ENCODE measurements at places on chromosomes 11 and 22.

DNA sequence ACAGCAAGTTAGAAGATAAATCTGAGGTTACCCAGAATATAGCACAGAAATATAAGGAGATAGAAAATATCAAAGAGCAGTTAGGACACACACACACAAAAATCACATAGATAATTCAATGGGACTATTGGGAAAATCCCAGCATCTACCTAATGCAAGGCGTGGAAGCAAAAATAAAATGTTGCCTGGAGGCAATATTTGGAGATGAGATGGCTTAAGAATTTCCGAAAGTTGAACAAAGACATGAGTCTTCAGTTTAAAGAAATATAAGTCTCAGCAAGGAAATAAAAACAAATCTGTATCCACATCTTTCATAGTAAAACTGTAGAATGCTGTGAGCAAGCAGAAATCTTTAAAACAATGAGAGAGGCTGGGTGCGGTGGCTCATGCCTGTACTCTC lies 29.5 kb upstream of the ACR start:
- no peak for DNase-seq

DNA sequence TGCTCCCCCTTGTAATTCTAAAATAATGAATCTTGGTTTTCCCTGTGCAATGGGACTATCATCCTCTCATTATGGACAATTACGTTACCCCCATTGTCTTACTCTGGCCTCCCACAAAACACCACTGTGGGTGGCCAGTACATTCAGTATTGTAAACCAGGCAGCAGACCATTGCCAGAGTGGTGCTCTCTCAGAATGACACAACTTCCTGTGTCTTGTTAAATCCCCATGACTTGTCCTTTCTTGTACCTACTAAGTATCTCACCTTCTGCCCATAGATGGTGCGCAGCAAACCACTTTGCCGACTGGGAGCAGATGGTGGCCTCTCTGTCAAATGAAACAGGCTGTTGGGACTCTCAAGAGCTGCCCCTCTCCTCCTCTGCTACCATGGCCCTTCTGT lies 287.1 kb upstream of the RAG2 start:
- DNase-seq = no peak

- no peak for DNase-seq
Observed at GRCh38 chr11:94472916-94473799, 20.5 kb downstream of the MRE11 start.

DNA sequence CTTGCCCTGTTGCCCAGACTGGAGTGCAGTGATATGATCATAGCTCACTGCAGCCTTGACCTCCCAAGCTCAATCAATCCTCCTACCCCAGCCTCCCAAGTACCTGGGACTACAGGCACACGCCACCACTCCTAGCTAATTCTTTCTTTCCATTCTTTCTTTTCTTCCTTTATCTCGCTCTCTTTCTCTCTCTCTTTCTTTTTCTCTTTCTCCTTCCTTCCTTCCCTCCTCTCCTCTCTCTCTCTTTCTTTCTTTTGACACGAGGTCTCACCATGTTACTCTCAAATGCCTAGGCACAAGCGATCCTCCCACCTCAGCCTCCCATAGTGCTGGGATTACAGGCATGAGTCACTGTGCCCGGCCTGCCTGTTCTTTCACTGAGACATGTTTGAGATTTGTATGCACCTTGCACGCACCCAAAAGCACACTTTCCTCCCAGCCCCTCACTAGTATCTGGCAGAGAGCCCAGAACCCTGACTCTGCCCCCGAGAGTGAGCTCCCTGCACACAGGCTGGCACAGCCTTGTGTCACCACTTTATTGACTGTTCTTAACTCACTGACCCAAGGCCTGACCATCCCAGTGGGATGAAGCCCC lies 56.8 kb downstream of the CD6 start:
- DNase-seq = peak; percentile 78

DNA sequence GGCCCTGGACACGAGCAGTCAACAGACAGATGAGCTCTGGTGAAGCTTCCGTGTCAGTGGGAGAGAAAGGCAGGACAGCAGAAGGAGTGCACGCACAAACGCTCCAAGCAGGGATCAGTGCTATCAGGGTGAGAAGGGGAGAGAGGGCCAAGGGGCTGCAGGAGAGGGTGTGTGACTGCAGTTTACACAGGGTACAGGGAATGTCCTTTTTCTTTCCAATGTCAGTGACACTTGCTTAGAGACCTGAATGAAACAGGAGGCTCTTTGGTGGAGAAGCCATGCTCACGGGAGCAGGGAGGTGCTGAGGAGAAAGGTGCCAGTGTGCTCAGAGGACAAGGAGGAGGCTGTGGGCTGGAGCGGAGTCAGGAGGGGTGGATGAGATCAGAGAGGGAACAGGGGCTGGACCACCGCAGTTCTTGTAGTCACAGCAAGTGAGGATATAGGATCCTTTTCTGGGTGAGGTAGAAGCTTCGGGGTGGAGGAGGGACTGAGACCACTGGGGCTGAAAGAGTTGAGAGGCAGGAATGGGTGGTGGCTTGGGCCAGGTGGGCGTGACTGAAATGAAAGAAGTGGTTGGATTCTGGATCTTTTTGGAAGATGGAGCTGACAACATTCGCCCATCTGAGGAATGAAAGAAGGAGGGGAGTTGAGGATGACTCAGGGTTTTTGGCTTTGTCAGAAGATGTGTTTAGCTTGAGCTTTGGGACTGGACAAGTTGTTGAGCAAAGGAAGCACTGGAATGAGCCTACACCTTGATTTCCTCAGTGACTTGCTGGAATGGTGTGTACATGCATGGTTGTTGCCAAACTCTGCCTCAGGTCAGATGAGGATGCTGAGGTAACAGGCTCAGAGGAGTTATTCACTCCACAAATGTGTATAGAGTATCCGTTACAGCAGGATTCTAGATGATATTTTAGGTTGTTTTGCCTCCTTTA lies 87.9 kb downstream of the ADAMTS15 start:
- DNase-seq = no peak

- DNase-seq = no peak
Observed at GRCh38 chr11:44008698-44009097, 39.1 kb upstream of the ACCSL start.

- DNase-seq = no peak
Observed at GRCh38 chr11:23585416-23586104, 725.3 kb upstream of the CCDC179 start.

GRCh38 chr11:35274909-35275785 lies 136.2 kb downstream of the CD44 start:
- DNase-seq = no peak

- no peak for DNase-seq
Observed at GRCh38 chr22:41347066-41347859, 34.5 kb upstream of the TEF start.

DNA sequence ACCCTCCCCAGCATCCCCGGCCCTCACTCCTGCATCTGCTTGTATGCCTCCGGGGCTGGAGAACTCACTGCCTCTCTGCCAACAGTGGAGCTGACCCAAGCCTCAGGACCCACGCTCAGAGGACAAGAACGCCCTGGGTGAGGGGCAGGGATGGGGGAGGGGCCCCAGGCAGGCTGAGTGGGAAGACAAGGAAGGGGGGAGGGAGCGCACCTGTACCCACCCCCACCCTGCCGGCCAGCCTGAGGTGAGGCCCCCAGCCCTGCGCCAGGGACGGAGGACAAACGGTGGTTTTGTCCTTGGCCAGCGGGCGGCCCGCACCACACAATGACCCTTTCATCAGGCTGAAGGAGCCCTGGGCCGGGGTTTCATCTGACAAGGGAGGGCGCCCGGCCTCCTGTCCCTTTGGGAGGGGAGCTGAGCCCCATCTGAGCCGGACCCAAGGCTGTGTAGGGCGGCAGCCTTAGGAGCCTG lies 10.0 kb downstream of the WNT7B start:
- DNase-seq = no peak

DNA sequence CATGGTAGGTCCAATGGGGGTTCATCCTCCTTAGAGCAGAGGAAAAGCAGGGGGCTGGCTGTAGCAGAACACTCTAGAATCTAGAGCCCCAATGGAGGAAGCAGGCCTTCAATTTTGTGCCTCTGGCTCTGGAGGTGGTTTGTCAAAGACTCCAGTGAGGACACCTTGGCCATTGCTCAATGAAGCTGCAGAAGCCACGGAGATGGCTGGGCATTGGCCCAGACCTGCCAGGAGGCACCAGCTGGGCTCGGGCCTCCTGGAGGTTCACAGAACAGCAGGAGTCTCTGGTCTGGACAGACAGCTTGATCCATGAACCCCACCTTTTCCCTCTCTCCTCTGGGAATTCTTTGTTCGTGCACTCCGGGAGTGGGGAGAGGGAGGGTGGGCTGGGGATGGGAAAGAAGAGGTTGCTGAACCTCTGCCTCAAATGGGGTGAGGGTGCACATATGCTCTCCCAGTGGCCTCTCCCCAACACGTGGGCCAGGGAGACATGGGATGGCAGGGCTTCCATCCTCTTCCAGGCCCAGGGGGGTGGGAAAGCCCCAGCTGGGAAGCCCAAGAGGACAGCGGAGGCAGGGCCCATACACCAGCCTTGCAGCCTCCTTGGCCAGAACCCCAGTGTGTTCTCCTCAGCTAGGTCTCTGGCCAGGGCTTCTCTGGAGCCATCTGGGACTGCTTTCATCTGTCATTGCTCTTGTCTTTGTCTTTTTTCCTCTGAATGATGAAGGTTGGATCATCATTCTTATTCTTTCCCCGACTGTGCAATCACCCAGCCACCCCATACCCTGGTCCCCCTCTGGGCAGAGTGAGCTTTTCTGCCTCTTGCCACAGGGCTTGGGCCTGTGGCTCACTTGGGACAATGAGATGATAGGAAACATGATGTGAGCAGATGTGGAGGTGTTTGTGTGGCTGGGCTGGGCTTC lies 1019.4 kb downstream of the BRD1 start:
- no peak for DNase-seq

GRCh38 chr11:107653076-107653475 lies 58.8 kb downstream of the SLN start:
- no peak for DNase-seq

GRCh38 chr11:128968916-128969315 lies 26.2 kb upstream of the TP53AIP1 start:
- DNase-seq = no peak

DNA sequence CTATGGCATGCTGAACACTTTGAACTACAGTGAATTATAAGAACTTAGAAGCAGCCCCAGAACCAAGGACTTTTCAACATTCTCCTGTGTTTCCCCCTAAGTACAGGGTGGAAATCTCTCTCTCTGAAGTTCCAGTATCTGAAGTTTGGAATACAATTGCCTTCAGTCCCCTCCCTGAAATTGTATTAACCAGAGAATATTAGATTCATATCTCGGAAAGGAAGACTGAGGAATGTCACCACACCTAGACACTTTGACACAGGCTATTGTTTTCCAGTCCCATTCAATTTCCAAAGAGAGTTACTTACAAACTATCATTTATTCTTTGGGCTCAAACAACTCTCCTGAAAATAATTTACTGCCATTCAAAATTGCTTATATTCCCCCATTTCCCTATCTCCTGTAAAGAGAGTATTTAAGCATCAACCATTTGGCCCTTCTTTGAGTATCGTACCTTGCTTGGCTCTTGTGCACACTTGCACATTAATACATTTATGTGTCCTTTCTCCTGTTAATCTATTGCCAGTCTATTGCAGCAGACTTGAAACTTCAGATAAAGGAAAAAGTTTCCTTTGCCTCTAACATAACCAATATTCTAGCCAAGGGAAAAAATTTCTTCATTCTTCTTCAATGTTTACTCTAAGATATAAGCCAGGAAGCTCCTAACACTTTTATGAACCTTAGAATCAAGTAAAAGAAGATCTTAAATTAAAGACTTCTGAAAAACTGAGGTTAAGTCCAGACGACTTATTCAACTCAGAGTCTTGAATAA lies 402.4 kb upstream of the DDI1 start:
- no peak for DNase-seq

DNA sequence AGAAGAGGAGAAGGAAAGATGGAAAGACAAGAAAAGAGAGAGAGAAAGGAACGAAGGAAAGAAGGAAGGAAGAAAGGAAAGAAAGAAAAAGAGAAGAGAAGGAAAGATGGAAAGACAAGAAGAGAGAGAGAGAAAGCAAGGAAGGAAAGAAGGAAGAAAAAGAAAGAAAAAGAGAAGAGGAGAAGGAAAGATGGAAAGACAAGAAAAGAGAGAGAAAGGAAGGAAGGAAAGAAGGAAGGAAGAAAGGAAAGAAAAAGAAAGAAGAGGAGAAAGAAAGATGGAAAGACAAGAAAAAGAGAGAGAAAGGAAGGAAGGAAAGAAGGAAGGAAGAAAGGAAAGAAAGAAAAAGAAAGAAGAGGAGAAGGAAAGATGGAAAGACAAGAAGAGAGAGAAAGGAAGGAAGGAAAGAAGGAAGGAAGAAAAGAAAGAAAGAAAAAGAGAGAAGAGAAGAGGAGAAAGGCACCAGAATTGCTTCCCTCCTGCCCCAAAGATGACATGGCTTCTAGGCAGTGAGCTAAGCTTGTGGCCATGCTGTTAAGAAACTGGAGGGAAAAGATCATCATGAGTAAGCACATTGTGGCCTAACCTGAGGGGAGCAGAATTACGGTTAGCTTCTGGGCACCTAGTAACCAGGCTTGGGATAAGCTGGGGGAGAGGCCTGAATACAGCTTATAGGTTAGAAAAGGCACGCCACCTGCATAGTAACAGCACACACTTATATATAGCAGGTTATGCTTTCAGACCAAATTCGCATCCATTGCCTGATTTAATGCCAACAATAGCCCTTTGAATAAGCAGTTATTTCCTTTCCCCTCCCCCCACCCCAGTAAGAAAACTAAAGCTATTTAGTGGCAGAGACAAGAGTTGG lies 2.3 kb upstream of the ST3GAL4 start:
- DNase-seq = no peak

- DNase-seq = no peak
Observed at GRCh38 chr11:61104963-61105362, 2.7 kb downstream of the CD5 start.

DNA sequence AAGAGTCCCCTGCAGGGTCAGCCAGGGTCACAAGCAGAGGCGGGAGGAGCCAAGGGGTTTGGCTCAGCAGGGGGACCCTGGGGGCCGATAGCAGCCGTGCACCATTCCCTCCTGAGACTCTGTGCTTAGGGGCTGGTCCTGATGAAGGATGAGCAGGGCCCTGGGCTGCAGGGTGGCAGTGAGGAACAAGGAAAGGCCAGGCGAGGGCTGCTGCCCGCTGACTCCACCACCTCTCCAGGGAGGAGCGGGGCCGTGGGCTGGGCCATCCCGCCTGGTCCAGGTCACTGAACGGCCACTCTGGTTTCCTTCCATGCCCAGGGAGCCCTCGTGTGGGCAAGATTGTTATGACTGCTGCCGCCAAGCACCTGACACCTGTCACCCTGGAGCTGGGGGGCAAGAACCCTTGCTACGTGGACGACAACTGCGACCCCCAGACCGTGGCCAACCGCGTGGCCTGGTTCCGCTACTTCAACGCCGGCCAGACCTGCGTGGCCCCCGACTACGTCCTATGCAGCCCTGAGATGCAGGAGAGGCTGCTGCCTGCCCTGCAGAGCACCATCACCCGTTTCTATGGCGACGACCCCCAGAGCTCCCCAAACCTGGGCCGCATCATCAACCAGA lies 9.2 kb upstream of the NDUFS8 start:
- no peak for DNase-seq
